ENCODE measurements at places on chromosomes 2 and 18.

DNA sequence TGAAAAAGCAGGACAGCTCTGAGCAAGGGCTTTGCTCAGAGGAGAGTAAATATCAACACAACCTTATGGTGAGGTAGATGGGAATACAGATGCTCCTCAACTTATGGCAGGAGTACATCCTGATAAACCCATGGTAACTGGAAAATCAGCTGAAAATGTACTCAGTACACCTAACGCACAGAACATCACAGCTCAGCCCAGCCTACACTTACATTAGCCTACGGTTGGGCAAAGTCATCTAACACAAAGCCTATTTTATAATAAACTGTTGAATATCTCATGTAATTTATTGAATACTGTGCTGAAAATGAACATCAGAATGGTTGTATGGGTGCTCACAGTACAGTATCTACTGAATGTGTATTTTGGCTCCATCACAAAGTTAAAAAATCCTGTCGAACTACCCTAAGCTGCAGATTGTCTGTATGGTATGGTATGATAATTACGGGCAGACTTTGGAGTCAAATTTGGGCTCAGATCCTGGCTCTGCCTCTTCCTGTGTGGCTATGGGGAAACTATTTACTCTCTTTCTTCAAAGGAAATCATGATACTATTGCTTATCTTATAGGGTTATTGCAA lies 120.3 kb upstream of the LYPD1 start:
- no peak for DNase-seq

DNA sequence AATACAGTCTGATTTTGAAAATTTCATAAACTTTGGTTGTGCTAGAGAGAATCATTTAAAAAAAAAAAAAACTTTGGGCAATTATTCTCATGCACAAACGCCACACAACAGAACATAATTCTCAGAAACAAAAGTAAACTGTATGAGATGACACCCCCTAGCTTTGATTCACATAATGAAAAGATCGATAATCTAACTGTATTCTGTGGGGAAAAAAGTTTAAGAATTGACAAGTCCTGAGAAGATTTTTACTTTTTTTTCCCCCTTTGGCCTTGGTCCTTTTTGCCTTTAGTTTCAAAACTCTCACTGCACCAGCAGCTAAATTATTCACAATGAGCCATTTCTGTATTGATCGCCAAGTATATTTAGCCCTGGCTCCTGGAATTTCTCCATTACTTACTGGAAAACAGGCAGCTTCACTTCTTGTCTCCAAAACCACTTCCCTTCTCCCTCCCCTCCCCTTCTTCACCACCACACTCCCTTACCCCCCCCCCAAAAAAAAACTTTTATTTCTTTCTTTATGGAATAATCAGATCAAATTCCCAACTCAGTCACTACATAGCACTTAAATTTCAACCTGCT lies 2.0 kb downstream of the IKZF2 start:
- no peak for DNase-seq

DNA sequence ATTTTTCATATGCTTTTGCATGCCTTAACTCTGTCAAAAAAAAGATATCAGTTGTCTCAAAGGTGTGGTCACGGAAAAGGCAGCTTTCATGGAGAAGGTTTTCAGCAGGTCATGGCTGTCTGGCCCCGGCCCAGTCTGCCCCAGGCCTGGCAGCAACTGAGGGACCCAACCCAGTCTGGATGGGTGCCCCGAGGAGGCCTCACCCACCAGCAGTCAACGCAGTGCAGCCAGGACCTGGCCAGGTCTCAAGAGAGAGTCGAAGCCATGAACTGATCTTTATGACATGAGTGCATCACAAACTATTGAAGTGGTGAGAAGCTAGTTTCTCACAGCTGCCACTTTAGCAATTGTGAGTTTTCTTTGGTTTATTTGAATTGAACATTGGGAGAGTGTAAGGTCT lies 7.9 kb downstream of the TUBB6 start:
- DNase-seq: no peak

- no peak for DNase-seq
Measured at GRCh38 chr2:164692114-164692513, 70.8 kb upstream of the GRB14 start.

DNA sequence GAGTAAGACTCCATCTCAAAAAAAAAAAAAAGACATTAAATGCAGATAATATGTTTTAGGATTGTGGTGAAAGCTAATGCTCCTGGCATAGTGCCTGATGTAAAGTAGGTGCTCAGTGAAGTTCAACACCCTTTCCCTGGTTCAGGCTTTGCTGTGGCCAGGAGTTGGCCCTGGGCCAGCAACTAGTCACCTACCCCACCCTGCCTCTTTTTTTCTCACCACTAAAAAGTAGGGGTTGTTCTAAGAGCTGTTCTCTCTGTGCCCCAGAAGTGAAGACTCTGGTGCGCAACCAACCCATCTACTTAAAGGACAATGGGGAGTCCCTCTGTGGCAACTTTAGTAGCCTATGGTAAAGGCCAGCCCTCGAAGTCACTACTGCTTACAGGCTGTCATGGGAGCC lies 75.9 kb downstream of the DNMT3A start:
- DNase-seq: peak; percentile 51

GRCh38 chr2:50975546-50975945 lies 56.4 kb downstream of the NRXN1 start:
- no peak for DNase-seq

DNA sequence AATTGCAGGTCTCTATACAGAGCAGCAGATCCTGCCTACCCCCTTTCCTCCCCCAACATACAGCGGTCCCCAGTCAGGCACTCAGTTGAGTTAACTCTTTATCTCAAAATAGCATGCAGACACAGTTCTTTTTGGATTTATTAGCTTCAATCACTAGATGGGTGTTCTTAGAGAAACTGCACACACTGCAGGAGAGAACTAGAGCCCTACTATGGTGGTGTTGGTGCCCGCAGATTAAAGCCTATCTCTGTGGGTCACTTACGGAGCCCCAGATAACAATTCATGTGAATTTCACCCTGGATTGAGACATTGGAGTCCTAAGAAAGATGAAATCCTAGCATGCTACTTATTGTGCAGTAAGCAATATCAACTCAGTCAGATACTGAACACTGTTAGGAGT lies 11.9 kb downstream of the ADD2 start:
- no peak for DNase-seq

- DNase-seq: no peak
Measured at GRCh38 chr18:61464551-61465142, 131.4 kb downstream of the CDH20 start.

GRCh38 chr2:105244451-105244850 lies 2.9 kb downstream of the GPR45 start:
- DNase-seq: no peak

DNA sequence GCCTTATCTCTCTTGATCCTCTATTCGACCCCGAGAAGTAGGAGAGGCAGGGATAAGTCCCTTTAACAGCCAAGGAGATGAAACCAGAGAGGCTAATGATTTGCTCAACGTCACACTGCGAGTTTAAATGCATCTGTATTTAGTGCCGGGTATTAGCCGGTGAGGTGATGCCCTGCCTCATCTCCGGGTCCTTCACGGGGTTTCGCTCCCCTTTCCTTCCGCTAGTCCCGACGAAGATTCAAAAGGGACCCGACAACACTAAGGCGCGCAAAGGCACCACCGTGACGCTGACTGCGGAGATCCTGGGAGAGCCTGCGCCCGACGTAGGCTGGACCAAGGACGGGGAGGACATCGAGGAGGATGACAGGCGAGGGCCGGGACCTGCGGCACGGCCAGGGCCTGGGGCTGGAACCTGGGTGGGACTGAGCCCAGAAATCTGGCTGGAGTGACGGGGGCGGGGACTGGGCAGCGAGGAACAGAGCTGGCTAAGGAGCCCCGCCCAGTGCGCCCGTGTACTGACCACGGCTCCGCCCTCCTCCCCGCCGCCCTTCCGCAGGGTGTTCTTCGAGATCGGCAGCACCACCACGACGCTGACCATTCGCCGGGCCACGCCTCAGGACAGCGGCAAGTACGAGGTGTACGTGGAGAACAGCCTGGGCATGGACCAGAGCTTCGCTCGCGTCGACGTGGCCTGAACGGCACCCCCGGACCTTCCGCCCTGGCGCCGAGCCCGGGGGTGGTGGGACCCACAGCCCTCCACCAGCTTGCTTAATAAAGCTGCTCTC lies 1.0 kb upstream of the GMPPA start:
- DNase-seq: peak; percentile 92

DNA sequence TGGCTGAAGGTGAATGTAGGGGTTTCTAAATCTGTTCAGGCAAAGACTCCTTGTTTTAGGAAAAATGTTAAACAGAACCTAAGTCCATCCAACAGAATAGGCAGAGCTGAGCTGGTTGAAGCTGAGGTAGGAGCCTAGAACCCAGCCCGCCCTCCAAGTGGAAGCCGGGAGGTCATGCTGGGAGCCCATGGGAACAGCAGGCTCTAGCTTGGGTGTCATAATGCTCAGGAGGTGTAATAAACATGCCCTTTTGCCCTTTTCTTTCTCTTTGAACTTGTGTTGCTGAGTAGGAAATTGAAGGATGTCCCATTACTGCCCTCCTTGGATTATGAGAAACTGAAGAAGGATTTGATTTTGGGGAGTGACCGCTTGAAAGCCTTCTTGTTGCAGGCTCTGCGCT lies 60.3 kb downstream of the ARMC9 start:
- no peak for DNase-seq

GRCh38 chr2:221480163-221480562 lies 91.9 kb downstream of the EPHA4 start:
- DNase-seq: no peak

- no peak for DNase-seq
Measured at GRCh38 chr18:33851546-33852078, 273.6 kb downstream of the ASXL3 start.

DNA sequence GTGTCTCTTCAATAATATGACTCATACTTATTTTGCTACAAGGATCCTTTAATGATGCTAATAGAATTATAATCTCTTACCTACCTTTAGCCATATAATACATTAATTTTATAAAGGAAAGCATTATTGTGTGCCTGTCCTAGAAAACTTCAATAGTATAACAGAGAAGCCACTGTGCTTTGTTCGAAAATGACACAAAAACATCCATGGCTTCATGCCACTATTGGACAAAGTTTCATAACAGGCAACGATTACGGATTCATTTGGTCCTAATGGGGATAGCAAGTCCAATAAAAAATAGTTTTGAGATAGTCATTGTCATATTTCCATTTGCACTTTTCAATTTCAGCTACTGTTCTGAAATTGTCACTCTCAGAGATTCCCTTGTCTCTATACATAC lies 52.5 kb upstream of the CCDC150 start:
- no peak for DNase-seq

GRCh38 chr2:229162015-229162414 lies 109.1 kb downstream of the PID1 start:
- no peak for DNase-seq

- no peak for DNase-seq
Measured at GRCh38 chr2:109032229-109032820, 43.3 kb upstream of the EDAR start.

DNA sequence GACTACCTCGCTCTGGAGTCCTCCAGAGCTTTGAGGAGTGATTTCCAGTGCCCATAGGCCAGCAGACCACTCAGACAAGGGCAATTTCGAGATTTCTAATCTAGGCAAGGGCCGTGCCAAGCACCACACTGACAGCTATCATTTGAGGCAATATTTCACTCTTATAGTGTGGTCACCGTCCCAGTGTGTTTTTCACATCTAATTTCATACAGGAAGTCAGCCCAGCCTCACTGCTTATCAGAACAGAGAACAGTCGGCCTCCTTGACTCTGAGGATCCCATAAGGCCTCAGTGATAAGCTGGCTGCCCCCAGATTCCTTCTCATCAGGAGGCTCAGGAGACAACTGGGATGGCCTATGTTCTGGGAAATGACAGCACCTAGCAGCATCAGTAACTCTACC lies 581 bp downstream of the CAPN14 start:
- DNase-seq: no peak

- no peak for DNase-seq
Measured at GRCh38 chr2:37243435-37243834, 12.0 kb downstream of the NDUFAF7 start.

DNA sequence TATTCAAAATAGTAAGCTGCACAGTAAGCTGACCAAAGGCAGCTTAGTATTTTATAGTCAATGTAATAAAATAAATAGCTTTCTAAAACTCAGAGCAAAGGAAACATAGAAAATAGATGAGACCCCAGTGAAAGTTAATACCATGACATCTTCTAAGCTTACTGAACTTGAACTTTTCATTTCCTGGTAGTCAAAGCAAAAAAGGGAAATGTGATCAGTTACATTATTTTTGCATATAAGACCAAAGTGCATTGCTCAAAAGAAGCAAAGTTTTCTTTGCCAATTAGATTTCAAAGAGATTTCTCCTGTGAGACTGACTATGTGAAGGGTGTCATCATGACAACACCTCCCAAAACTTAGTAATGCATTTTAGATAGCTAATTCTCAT lies 70.2 kb downstream of the MYO1B start:
- DNase-seq: no peak

GRCh38 chr18:2921778-2922177 lies 75.0 kb downstream of the EMILIN2 start:
- DNase-seq: no peak

DNA sequence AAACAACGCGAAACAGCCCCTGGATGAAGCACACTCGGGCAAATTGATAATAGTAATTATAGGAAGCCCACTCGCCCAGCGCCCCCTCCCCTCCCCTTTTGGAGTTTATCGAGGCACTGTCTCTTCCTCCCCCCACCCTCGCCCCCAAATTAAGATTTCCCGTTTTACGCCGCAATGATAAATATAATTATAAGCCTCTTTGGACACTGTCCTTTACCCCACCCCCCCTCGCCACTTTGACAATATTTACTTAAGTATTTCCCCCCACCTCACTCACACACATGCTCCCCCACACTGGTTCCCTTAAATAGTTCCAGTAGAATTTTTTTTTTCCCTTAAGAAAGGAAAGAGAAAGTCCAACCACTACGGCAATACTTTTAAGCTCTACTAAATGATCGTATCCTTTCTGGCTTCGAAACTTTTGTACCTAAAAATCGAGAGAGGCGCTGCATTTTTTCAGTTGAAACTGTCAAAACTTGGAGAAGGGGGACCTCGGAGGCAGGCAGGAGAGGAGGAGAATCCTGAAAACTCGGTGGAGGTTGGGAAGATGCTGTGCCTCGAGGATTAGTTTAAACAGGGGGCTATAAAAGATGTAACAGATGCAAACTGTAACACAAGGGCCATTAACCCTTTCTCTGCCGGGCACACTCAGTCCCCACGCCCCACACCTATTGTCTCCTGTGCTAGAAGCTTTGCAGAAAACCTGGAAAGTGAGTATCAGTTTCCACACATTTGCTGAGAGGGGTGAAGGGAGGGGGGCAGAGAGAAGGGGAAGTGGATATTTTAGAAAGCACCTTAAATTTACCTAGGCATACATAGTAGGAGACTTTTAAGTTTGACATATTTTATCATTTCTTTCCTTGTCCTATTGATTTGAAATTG lies 1.8 kb downstream of the ZEB2 start:
- no peak for DNase-seq

DNA sequence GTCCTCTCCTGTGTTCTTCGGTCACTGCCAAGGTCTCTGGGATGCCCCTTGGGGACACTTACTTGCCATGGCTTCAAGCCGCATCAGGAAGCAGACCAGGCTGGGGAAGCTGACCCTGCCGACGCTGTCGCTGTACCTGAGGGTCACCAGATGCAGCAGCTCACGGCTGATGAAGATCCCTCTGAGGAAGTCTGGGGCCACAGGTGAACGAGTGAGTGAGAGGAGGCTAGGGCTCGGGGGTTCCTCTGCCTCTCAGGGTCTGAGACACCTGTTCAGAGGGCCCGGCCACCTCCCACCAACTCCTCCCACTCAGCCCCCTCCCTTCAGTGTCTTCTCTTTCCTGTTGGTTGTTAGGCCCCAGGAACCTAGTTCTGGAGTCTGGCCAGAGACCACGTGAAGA lies 74.9 kb downstream of the CAPN13 start:
- DNase-seq: no peak

All from psoas muscle (tissue), 8 donors.